Tongue (tissue), 3 donors: ENCODE measurements at places on chromosomes 11 and 22. TPM values are rescaled to one million over a fixed set of nuclear protein-coding genes. Genes with fewer than 3 reads are reported as not detected.

DNA sequence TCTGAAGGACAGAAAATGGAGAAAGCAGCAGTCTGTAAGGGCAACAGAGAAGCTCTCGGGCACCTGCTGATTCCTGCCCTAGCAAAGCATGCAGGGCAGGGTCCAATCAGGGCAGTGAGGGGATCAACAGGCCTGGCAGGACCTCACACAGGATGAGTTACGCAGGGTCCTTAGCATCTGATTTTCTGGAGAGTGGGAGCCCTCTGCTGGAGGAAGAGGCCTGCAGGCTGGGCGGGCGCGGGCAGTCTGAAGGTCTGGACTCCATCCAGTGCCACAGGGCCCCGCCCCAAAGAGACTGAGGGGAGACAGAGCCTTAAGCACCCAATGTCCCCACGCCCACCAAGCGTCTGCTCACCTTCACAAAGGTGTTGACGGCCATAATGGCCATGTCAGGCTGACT is 28.9 kb downstream of the AP1B1 start:
- DNase-seq = peak; percentile 84

GRCh38 chr11:38332046-38332445 is 1734.0 kb upstream of the RAG2 start:
- DNase-seq = no peak

GRCh38 chr11:131302836-131303235 is 67.6 kb upstream of the NTM start:
- DNase-seq = no peak

- DNase-seq = no peak
Observed at GRCh38 chr11:72119198-72119597, 6.7 kb upstream of the ANAPC15 start.

Gene AQP11
- total RNA-seq = 1.4 TPM

Gene KCNJ1
- not detected for total RNA-seq

Gene LRRC55
- total RNA-seq = 0.72 TPM

Gene ATL3
- 67.5 TPM for total RNA-seq
